ENCODE measurements at places on chromosomes 4 and X.

DNA sequence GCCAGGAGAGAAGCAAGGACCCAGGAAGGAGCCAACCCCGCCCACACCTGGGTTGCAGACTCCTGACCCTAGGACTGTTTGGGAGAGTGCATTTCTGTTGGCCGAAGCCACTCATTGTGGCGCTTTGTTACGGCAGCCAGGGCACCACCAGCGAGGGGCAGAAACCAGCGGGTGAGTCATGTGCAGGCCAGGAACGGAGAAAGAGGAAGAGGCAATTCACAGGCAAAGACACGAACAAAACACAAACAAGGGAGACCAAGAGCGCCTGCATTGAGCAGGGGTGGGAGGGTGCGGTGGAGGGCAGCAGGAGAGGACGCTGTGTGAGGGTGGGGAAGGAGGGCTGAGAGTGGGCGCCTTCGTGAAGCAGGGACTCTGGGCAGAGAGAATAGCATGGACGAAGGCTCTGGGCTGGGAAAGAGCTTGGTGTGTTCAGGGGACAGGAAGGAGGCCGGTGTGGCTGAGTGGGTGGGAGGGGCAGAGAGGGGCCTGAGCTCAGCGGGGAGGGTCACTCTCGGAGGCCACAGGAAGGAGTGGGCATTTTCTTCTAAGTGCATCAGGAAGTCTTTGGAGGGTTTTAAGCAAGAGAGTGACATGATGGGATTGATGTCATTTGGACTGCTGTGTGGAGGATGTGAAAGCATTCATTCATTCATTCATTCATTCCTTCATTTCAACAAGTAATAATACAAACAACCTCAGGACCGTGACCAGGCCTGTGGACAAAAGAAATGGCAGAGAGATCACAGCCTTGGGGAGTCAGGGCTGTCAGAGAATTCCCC is 12.2 kb upstream of the WFS1 start:
- DNase-seq: no peak

DNA sequence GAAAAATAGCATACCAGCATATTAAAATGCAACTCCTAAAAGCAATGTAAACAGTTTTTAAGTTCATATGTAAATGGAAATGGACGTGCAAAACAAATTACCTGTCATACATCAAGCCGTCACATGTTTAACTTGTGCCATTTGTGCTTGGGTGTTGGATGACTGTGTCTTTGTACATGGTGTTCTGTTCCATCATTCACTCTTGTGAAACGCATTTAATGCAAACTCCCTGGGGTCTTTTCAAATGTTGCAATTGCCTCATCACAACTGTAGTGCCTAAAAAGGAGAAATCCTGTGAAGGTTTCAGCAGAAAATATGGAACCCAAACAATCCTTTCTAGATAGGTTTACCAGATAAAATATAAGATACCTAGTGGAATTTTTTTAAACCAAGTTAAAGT is 52.4 kb downstream of the PHOX2B start:
- DNase-seq: no peak

DNA sequence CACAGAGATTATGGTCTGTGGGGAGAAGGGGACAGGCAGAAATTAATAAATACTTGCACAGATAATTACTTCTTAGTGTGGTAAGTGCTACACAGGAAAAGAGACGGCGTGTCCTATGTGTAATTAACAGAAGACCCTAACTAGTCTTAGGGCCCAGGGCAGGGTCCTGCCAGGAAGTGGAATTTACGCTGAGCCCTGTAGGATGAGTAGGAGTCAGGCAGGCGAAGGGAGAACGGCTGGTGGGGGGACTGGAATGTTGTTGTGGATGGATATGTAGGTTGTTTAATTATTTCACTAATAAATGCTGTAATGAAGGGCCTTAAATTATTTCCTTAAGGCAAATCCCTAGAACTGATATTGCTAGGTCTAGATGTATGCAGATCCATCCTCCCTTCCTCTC is 26.7 kb upstream of the MFAP3L start:
- no peak for DNase-seq

- no peak for DNase-seq
These were observed 227.1 kb upstream of the FTHL17 start for GRCh38 chrX:31298916-31299315.

GRCh38 chrX:120145295-120145925 is 13.0 kb upstream of the RHOXF2 start:
- DNase-seq: no peak

DNA sequence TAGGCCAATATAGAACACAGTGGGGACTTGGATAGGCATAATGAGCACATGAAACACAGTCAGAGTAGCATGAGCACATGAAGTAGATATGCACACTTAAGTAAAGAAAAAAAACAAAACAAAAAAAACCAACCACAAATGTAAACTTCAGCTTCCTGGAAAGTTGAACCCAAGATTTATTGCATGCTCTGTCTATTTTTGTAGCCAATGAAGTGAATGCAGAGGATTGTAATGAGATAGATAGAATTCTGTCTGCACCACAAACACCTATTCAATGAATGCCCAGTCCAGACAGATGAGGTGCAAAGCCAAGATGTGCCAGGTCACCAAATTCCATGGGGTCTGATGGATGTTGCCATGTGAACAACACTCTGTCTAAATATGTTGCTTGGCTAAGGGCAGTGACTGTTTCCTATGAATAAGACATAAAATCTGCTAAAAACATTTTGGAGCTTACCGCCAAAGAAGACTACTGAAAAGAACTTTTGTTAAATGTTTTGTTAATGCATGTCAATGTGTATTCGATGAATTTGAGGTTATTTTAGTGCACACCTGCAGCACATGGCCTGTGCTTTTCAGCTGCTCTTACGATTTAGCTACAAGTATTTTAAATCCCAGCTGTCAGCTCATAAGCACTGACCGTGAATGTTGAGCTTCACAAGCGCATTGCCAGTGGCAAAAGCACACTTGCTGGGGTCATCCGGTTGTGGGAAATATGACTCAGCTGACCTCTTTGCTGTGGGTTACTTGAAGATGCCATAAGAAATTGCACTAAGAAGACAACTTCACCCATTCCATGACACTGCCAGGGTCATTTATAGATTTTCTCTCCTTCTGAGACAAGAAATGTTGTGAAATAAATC is 374.8 kb upstream of the GNPDA2 start:
- DNase-seq: no peak

- no peak for DNase-seq
These were observed 22.2 kb downstream of the SATL1 start for GRCh38 chrX:85221361-85221760.

DNA sequence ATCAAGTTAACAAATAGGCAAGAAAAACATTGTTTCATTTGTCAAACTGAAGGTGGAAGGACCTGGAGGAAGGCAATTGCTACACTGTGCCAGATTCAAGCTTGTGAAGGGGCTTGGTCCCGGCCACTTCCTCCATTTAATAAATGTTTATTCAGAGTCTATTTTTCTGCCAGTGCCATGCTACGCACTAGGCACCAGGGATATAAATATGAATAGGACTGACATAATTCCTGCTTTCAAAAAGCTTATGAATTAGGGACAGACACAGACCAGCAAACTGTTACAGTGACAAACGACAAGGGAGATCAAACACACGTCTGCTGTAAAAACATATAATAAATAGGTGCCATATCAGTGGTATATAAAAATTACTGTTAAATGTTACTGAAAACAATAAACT is 571 bp downstream of the TLR6 start:
- no peak for DNase-seq

- DNase-seq: no peak
These were observed 52.8 kb downstream of the FAM47C start for GRCh38 chrX:37060999-37061398.

DNA sequence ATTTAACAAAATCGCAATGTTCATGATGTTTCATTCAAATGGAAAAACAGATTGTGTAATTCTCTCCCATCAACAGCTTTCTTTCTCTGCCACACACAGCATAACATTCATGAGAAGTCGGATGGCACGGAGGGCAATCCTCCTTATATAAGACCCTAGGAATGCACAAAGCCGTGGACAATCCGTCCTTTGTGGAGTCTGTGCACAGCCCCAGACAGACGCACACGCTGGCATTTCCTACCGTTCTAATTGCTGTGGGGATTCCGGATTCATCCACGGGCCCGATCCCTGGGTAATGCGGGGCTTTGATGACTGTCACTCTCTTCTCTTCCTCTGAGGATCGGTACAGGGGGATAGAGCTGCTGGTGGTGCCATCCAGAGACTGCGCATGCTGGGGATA is 121.9 kb upstream of the PDLIM3 start:
- no peak for DNase-seq
